ENCODE measurements at places on chromosomes 5 and 9.

DNA sequence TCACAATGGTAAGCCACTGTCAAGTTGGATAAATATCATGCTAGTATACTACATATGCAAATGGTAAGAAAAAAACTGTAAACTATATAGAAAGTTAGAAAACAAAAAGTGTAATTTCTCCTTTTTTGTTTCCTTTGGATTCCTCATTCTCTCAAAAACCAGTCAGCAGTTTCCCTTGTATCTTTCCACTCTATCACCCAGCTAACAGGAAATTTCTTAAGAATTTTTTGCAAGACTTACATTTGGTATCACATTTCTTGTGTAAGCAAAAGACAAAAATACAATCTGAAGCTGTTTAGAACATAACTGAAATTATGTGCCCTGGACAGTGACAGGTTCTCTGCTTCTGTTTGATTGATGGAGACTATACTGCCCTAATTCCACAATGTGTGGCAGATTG is 25.2 kb upstream of the MSH3 start:
- no peak for DNase-seq

DNA sequence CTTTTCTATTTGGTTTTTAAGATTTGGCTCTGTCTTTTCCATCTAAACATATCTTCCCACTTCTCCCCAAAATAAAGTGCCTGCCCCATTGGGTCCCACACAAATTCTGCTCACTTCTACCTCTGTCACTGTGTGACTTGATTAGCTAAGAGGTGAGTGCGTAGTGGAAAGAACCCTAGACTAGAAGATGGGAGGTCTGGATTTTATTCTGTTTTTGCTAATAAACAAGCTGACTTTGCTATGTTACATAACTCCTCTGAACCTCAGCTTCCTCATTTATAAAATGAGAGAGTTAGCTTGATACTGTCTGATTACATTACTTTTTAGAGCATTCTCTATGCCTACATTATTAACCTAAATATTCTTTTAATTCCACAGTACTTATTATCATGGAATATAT is 51.3 kb upstream of the PTGER4 start:
- DNase-seq, result no peak

- DNase-seq, result no peak
Observed at GRCh38 chr5:133006653-133007052, 19.7 kb downstream of the ZCCHC10 start.

- no peak for DNase-seq
Observed at GRCh38 chr5:173775261-173776197, 112.6 kb upstream of the CPEB4 start.

DNA sequence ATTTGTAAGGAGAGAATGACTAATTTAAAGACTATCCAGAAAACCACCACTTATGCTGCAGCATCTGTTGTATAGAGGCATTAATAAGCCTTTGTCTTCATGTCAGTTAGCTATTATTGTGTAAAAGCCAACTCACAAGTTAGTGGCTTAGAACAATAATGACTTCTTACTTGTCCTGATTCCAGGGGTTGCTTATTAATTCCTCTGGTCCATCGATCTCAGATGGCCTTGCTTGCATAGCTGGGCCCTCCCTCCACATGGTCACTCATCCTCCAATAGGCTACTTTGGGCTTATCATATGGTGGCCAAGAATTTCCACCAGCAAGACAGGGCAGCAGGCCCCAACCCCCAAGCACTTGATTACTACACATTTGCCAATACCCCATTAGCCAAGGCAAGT is 44.5 kb upstream of the STK32A start:
- no peak for DNase-seq

GRCh38 chr5:32583582-32584232 is 1.6 kb upstream of the SUB1 start:
- no peak for DNase-seq

DNA sequence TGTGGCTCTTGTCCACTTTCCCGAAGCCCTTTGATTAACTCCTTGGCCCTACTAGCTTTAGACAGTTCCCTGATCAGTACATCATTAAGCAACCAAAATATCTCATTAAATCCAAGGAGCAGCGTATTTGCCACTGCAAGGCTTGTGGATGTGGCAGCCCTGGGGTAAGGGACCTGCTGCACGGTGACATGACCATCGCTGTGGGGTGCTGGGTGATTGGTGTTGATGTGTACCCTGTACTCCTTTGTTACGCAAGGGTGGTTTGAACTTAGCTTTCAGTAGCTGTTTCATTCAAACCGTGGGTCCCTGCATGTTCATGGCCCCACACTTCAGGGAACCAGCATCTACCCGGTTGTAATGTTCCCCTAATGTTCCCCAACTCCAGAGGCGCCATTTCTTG is 41.0 kb downstream of the OTULIN start:
- no peak for DNase-seq
